Activated naive CD8-positive, alpha-beta T cell treated with anti-CD3 and anti-CD28 coated beads, Interleukin-2, amount 10 ng/mL, durations not matched to agents 7 days and 5 days (primary cell): ENCODE measurements at places on chromosomes 12 and 14. TPM values are rescaled to one million over a fixed set of nuclear protein-coding genes. Genes with fewer than 3 reads are reported as not detected.

NPC2 gene
- 42.1 TPM for total RNA-seq

ERP29 gene
- total RNA-seq: 158 TPM

IQSEC3 gene
- 8.0 TPM for total RNA-seq

TSPAN11 gene
- total RNA-seq: not detected

PAPLN gene
- total RNA-seq: 1.0 TPM

GLT8D2 gene
- total RNA-seq: not detected

TAS2R30 gene
- total RNA-seq: 3.1 TPM

GRCh38 chr12:114711689-114712152, 27.7 kb upstream of the TBX3 start:
- H3K36me3 ChIP-seq: no peaks in the 10 kb centered on the region
- H3K4me1 ChIP-seq: no peaks in the 10 kb centered on the region
- H3K27me3 ChIP-seq: no peaks in the 10 kb centered on the region
- no peak for DNase-seq

DNA sequence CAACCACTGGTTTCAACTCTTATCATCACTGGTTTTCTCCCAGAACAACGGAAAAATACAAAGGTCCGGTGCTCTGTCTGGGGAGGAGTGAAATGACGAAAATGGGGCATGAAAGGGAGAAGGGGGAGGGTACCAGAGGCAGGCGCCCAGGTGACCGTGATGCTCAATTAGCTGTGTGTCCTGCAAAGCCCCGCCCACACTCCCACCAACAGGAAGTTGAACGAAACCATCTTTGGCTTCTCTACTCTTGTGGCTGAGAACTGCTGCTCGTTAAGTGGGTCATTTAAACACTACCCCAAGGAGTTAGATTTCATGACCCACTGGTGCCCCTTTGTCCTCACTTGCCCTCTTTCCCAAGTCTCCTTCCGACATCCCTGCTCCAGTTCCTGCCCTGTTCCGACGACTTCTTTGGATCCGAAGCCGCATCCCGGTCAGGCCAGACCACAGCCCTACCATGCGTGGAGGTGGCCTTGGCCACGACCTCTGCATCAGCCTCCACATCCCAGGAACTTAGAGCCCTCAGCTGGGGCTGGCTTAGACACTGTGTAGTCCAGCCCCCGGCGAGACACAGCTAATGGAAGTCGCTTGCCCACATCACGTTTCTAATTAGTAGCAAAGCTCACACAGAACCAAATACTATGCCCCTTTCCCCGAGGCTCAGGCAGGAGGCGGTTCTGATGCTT, 11.4 kb upstream of the LRTM2 start:
- no peaks in the 10 kb centered on the region for H3K36me3 ChIP-seq
- no peaks in the 10 kb centered on the region for H3K27me3 ChIP-seq
- no peak overlapping the region for H3K4me3 ChIP-seq
- H3K4me1 ChIP-seq: peaks cover 7% of the 10 kb centered on the region
- H3K27ac ChIP-seq: no peak overlapping the region

- H3K27ac ChIP-seq: no peak overlapping the region
- DNase-seq: no peak
- H3K4me3 ChIP-seq: no peak overlapping the region
- H3K36me3 ChIP-seq: no peaks in the 10 kb centered on the region
- H3K27me3 ChIP-seq: no peaks in the 10 kb centered on the region
- H3K4me1 ChIP-seq: no peaks in the 10 kb centered on the region
Observed at GRCh38 chr12:65364046-65364445, 85.6 kb downstream of the MSRB3 start.

DNA sequence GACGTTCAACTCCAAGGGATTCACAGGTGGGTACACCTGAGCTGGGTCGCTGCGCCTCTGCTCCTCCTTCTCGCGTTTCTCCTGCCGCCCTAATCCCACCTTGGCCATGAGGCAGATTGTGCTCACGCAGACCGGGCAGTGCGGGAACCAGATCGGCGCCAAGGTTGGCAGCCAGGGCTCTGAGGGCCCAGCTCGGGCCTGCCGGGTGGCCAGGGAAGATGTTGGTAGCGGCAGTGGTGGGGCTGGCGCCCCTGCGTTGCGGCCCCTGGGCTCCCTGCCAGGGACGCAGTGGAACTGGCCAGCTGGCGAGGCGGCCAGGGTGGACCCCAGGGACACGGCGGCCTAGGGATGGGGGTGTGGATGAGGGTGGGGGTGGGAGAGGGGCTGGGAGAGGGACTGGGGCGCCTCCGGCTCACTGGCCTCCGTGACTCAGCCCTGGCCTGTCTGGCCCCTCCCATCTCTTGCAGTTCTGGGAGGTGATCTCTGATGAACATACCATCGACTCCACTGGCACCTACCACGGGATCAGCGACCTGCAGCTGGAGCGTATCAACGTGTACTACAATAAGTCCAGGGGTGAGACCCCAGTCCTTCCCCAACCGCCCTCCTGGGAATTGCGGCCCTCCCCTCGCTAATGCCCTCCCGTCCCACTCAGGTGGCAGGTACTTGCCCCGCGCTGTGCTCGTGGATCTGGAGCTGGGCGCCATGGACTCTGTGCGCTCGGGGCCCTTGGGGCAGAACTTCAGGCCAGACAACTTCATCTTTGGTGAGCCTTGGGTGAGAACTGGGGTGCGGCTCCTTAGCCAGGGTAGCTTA, 114.9 kb upstream of the ALG10B start:
- H3K27ac ChIP-seq: no peak overlapping the region
- H3K27me3 ChIP-seq: no peaks in the 10 kb centered on the region
- no peak overlapping the region for H3K4me3 ChIP-seq
- DNase-seq: no peak
- H3K4me1 ChIP-seq: no peaks in the 10 kb centered on the region

DNA sequence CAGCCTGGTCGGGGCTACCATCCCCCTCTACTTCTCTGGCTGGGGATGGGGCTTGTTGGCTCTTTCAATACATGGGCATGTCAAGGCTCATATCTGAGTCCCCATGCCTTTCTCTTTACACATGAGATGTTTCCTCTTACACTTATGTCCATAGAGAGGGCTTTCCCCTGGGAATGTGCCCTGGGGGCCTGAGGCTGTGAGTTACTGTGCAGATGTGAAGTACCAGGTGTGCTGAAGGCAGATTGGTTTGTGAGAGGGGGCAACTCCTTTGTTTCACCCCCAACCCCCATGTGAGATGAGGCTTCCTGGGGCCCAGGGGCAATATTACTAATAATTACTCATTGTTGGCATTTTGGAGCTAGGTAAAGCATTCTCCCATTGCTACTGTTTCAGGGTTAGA, 32.8 kb downstream of the NRXN3 start:
- no peak overlapping the region for H3K4me3 ChIP-seq
- H3K27me3 ChIP-seq: peaks cover 2% of the 10 kb centered on the region
- H3K27ac ChIP-seq: no peak overlapping the region
- H3K4me1 ChIP-seq: peaks cover 21% of the 10 kb centered on the region

- H3K36me3 ChIP-seq: no peaks in the 10 kb centered on the region
- no peak overlapping the region for H3K4me3 ChIP-seq
- no peaks in the 10 kb centered on the region for H3K27me3 ChIP-seq
- DNase-seq: no peak
- H3K4me1 ChIP-seq: peaks cover 7% of the 10 kb centered on the region
Observed at GRCh38 chr14:31934767-31935266, 142.3 kb upstream of the ARHGAP5 start.

GRCh38 chr14:29558516-29558915, 369.1 kb downstream of the PRKD1 start:
- no peaks in the 10 kb centered on the region for H3K4me1 ChIP-seq
- H3K27me3 ChIP-seq: no peaks in the 10 kb centered on the region
- H3K27ac ChIP-seq: no peak overlapping the region
- DNase-seq: no peak
- no peak overlapping the region for H3K4me3 ChIP-seq

DNA sequence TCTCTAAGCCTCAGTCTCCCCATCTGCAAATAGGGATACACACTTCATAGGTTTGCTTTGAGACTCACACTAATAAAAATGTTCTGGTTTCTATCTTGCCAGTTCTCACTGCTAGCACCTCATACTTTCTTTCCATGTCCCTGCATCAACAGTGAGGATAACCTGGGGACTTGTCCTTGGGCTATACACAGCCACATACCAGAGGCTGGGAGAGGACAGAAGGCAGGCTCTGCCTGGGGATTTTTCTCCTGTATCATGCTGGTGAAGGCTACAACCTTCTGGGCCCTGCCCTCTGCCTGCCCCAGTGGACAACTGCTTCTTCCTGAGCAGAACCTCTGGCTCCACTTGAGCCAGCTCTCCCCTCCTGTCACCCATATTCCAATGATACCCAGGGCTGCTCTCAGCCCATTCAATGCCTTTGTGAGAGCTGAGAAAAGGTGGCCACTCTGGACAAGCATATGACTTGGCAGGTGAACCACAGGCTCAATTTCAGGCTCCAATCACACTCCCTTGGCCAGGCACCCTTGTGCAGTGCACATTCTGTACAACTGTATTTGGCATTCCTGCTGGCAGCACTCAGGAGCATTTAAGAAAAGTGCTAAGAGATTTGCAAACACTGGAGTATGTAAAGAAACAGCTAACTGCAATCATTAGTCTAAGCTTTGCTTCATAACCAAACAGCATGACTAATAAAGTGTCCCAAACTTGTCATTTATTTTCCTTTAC, 135.8 kb upstream of the VRK1 start:
- no peak for DNase-seq
- no peak overlapping the region for H3K27ac ChIP-seq
- H3K4me3 ChIP-seq: no peak overlapping the region
- peaks cover 1% of the 10 kb centered on the region for H3K4me1 ChIP-seq
- H3K36me3 ChIP-seq: no peaks in the 10 kb centered on the region
- H3K27me3 ChIP-seq: peaks cover 37% of the 10 kb centered on the region

DNA sequence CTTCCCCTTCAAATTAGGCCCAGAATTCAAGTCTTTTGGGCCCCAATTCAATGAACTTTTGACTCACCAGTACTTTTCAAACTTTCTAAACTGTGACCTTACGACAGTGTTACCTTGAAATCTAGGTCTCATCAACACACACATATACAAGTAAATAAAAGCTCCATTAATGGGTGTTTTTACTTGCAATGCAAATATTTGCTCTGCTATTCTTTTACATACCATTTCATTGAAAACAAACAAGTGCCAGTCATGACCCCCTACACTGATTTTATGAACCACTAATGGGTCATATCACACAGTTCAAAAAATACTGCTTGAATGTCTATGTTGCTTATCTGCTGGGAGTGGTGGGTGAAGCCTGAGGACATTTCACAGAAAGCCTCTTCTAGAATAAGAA, 9.1 kb upstream of the NR1H4 start:
- peaks cover 3% of the 10 kb centered on the region for H3K27me3 ChIP-seq
- H3K4me3 ChIP-seq: no peak overlapping the region
- no peaks in the 10 kb centered on the region for H3K4me1 ChIP-seq
- no peaks in the 10 kb centered on the region for H3K36me3 ChIP-seq
- DNase-seq: no peak

DNA sequence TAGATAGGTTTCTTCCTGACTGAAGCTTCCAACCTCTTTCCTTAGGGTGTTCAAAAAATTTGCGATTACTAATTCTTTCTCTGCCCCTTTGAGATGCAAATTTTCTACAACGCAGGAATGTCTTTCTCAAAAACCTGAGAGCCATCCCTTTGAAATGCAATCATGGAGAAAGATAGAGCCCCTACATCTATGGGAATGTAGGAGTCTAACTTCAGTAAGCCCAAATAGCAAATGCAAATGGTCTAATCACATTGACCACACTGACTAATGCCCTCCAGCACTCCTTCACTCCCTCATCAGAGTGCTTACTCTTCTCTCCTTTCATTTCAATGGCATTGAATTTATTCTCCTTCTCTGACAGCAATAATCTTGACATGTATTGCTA, 107.1 kb downstream of the SLC6A15 start:
- no peak overlapping the region for H3K27ac ChIP-seq
- H3K36me3 ChIP-seq: no peaks in the 10 kb centered on the region
- no peak overlapping the region for H3K4me3 ChIP-seq
- DNase-seq: no peak

GRCh38 chr12:6768990-6769389, 2.8 kb downstream of the PTMS start:
- H3K27me3 ChIP-seq: peaks cover 31% of the 10 kb centered on the region
- no peak for DNase-seq
- peak overlapping the region; percentile 16 for H3K4me3 ChIP-seq

DNA sequence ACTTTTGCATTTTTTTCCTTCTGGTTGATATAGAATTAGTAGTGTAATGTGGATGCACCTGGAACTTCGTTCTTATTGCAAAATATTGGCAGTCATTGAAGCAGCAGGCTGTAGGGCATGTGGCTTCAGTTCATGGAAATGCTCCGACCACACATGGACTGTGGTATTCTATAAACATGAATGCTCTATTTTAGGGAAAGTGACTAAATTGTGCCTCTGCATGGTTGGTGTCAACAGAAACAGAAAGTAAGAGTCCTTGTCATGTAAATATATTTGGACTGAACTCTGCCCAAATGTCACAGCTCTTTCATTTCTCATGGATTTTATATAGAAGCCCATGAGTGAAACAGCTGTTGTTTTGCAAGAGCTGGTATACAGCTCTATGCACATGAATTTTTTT, 917.0 kb downstream of the LRFN5 start:
- no peaks in the 10 kb centered on the region for H3K27me3 ChIP-seq
- H3K4me3 ChIP-seq: no peak overlapping the region
- DNase-seq: no peak

GRCh38 chr12:127987199-127987901, 279.6 kb upstream of the TMEM132C start:
- no peak overlapping the region for H3K4me3 ChIP-seq
- H3K36me3 ChIP-seq: no peaks in the 10 kb centered on the region
- no peak overlapping the region for H3K27ac ChIP-seq
- no peak for DNase-seq
- no peaks in the 10 kb centered on the region for H3K27me3 ChIP-seq

- H3K4me1 ChIP-seq: peaks cover 23% of the 10 kb centered on the region
- H3K27me3 ChIP-seq: peaks cover 2% of the 10 kb centered on the region
- no peak overlapping the region for H3K27ac ChIP-seq
- H3K36me3 ChIP-seq: peaks cover 10% of the 10 kb centered on the region
Observed at GRCh38 chr12:121467638-121468498, 68.0 kb downstream of the RNF34 start.

DNA sequence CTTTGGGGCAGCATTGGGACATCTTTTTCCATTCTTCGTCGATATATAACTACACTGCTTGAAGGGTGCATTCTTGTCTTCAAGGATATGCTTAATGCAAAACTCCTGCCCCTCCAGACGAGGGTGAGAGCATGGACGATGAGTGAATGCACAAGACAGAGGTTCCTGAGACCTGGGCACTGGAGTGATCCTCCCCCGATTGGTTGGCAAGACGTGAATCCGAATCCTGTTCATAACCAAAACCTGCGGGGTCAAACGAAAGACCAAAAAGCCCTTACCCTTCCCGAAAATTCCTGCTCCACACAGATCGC, 684 bp downstream of the KANSL2 start:
- peak overlapping the region; percentile 97 for H3K27ac ChIP-seq
- DNase-seq: no peak
- H3K27me3 ChIP-seq: no peaks in the 10 kb centered on the region
- peaks cover 40% of the 10 kb centered on the region for H3K4me1 ChIP-seq

GRCh38 chr12:98530068-98530467, 14.7 kb downstream of the TMPO start:
- no peak overlapping the region for H3K27ac ChIP-seq
- no peaks in the 10 kb centered on the region for H3K27me3 ChIP-seq
- H3K4me1 ChIP-seq: peaks cover 21% of the 10 kb centered on the region
- peaks cover 40% of the 10 kb centered on the region for H3K36me3 ChIP-seq
